NCI-H524 (cell line): ENCODE measurements at places on chromosomes 4 and X.
A peak's percentile ranks its signal among the peaks of the same experiment; 100 is the strongest.

- DNase-seq: no peak
Observed at GRCh38 chr4:71533121-71533520, 194.3 kb downstream of the SLC4A4 start.

DNA sequence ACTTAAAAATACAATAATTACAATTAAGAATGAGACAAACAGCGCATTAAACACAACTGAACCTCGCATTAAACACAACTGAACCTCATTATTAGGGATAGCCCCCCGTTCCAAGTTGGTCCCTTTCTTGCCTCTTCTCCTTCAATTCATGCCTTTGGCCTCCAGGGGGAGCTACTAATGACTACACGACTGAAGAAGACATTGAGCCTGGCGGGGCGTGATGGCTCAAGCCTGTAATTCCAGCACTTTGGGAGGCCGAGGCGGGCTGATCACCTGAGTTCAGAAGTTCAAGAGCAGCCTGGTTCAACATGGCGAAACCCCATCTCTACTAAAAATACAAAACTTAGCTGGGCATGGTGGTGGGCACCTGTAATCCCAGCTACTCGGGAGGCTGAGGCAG lies 56.4 kb upstream of the NWD2 start:
- no peak for DNase-seq

DNA sequence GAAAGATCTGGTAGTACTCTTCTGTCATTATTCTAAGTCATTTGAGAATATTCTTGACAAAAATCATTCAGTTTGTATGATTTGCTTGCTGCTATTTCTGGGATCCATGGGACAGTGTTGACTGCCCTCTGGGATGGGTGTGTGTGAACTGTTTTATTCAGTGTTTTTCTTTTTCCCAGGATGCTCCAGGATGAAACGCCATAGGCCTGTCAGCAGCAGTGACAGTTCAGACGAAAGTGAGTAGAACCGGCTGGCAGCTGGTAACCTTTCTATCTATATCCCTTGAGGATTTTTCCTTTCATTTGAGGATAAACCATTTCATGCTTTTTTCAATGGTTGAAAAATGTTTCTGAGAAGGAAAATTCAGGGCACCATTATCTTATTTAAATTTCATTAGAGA lies 72.5 kb downstream of the JADE3 start:
- DNase-seq: no peak

- DNase-seq: peak; percentile 33
Observed at GRCh38 chrX:81120936-81121371, 80.8 kb downstream of the HMGN5 start.

GRCh38 chr4:6942238-6942800 lies 32.7 kb downstream of the TBC1D14 start:
- no peak for DNase-seq

DNA sequence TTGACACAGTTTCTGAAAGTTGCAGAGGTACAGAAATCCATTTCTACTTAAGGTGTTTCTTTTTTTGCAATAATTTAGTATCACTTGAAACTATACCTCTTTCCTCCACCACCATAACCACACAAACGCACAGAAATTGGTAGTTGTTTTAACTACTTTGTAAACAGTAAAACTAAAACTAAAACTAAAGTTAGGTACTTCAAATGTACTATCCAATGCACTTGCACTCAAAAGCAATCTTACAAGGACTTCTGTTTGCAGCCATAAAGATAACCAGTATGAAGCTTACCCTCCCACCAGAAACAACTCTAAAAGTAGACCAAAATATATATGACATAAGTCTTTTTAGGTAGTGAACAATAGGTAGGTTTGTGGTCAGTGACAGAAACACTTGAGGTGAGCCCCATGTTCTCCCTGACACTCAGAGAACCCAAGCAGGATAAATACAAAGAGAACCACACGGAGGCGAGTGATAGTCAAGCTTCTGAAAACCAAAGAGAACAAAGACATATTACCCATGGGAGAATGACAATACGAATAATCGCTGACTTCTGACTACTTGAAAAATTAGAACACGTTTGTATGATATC lies 72.2 kb upstream of the VBP1 start:
- DNase-seq: no peak

DNA sequence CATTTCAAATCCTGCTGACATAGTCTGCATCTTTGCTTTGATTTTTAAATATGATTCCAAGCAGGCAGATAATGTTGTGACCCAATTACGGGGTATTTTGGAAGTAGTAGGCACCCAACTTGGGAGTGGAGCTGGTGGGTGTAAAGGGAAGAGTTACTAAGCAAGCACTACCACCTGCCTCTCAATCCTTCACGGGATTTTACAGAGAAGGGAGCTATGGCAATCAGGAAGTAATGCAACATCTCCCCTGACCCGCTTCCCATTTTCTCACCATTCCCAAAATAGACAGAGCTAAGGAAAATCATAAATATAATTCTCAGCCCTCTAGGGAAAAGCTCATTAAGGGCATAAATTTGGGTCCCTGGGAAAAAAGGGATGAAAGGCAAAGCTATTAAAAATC lies 9.2 kb downstream of the APBB2 start:
- no peak for DNase-seq

GRCh38 chr4:81914623-81915022 lies 442.9 kb upstream of the RASGEF1B start:
- no peak for DNase-seq

DNA sequence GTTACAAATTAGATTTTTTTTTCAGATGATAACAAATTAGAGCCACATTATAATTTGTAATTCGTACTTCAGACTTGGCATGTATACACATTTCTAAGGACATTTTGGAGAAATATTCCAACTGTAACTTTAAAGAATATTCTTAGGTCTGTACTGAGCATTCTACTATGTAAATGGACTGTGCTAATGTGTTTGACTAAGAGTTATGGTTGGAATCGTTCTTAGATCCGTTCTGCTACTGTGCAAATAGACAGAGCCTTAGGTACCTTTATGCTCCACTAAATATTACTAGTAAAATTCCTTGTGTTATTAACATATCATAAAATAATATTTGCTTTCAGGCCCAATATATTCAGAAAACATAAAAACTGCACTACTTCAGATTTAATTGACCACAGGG lies 1180.0 kb upstream of the TENM3 start:
- no peak for DNase-seq

- no peak for DNase-seq
Observed at GRCh38 chr4:182192511-182193181, 50.6 kb upstream of the TENM3 start.

GRCh38 chr4:56129431-56129861 lies 180.7 kb downstream of the CEP135 start:
- DNase-seq: no peak

GRCh38 chr4:46442963-46443362 lies 53.0 kb upstream of the GABRA2 start:
- no peak for DNase-seq

DNA sequence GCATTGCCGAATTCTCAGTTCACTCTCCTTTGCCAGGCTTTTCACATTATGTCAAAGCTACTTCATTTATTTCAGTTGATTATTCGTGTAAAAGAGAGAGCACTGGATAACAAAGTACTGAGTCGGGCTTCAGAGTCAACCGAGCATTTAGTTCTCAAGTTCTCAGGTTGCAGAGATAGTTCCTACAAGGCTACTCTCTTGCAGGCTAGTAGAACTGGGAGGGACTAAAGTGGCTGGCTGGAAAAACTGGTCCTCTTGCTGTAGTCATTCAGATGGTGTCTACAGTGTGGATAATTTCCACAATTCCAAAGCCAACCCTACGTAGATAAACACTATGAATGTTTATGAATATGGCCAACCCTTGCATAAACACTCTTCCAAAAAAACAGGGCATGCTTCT lies 4.6 kb upstream of the CCNG2 start:
- DNase-seq: no peak

- DNase-seq: no peak
Observed at GRCh38 chrX:54530357-54530900, 410 bp downstream of the GNL3L start.

GRCh38 chr4:114250439-114250891 lies 271.0 kb upstream of the ARSJ start:
- no peak for DNase-seq

GRCh38 chrX:17441965-17442364 lies 67.0 kb downstream of the NHS start:
- DNase-seq: no peak

DNA sequence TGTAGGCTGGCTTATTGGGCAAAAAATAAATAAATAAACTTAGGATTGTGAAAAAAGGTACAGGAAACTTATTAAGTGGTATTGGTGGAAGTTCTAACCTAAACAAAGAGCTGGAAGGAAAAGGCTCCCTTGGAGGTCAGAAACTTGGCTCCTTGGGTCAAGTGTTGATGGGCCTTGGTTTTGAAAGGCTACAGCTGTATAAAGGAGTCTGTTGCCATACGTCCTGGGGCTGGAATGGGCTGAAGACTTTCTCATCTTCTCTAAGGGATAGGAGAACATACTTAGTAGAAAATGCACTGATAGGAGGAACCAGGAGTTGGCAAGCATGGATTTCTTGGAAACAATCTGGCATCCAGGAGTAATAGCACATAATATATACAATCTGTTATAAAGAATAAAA lies 56.6 kb downstream of the PDLIM5 start:
- DNase-seq: no peak

- peak; percentile 65 for DNase-seq
Observed at GRCh38 chrX:71095981-71096759, 519 bp downstream of the FOXO4 start.

DNA sequence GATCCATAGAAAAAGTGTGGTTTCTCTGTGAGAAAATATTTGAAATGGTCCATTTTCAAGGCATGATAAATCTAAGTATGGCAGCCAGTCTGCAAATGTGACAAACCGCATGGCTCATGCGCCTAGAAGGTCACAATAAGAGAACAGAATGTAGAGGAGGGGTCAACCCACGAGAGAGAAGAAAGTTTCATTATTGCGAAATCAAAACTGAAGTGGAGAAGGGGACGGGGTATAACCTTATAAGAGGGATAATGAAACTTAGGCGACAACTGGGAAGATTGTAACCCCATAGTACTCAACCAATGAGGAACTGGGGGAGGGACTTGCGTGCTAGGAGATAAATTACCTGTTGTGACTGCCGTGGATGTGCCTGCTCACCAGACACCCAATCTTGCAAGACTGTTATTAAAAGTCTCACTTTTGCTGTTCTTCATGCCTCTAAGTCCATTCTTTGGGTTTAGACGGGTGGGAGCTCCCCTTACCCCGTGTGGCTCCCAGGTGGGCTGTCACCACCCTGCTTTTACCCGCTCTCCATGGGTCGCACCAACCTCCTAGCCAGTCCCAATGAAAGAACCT lies 21.3 kb upstream of the ZCCHC4 start:
- no peak for DNase-seq

DNA sequence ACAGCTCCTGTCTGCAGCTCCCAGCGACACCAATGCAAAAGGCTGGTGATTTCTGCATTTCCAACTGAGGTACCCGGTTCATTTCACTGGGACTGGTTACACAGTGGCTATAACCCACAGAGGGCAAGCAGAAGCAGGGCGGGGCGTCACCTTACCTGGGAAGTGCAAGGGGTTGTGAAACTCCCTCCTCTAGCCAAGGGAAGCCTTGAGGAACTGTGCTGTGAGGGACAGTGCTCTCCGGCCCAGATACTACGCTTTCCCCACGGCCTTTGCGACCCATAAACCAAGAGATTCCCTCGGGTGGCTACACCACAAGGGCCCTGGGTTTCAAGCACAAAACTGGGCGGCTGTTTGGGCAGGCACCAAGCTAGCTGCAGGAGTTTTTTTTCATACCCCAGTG lies 218.9 kb downstream of the PPP3CA start:
- no peak for DNase-seq

- no peak for DNase-seq
Observed at GRCh38 chr4:165700855-165701254, 172.2 kb upstream of the TLL1 start.

DNA sequence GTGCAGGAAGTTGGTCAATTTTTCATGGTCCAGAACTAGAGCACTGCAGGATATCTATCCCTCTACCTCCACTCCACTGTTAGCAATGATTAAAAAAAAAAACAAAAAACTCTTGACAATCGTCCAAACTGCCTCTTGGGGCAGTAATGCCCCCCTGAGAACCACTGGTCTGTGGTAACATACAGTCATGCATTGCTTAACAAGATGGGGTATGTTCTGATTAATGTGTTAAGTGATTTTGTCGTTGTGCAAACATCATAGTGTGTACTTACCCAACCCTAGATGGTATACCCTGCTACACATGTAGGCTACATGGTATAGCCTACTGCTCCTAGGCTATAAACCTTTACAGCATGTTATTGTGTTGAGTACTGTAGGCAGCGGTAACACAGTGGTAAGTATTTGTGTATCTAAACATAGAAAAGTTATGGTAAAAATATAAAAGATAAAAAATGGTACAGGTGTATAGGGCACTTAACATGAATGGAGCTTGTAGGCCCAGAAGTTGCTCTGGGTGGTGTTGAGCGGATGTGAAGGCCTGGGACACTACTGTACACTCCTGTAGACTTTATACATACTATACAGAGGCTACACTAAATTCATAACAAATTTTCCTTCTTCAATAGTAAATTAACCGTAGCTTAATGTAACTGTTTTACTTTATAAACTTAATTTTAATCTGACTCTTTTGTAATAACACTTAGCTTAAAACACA lies 34.1 kb downstream of the ART3 start:
- peak; percentile 3 for DNase-seq

- no peak for DNase-seq
Observed at GRCh38 chrX:103240155-103240554, 14.8 kb downstream of the TCEAL8 start.

DNA sequence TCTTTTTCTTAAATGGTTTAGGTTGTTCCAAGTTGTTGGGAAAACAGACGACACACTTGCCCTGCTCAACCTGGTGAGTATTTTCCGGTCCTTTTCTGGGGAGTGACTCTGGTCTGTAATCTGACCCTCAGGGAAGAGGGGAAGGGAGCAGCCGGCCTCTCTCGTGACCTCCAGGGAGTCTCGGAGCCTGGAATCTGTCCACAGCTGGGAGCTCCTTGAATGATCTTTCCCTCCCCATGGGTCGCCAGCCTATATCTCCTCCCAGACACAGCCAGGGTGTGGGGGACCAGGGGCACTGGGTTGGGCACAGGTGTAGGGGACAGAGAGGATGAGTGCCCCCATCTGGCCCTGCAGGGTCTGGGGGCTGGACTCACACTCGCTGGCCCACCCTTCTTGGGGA lies 18.9 kb downstream of the TMEM175 start:
- DNase-seq: no peak

- no peak for DNase-seq
Observed at GRCh38 chr4:13844740-13845139, 217.2 kb upstream of the BOD1L1 start.

DNA sequence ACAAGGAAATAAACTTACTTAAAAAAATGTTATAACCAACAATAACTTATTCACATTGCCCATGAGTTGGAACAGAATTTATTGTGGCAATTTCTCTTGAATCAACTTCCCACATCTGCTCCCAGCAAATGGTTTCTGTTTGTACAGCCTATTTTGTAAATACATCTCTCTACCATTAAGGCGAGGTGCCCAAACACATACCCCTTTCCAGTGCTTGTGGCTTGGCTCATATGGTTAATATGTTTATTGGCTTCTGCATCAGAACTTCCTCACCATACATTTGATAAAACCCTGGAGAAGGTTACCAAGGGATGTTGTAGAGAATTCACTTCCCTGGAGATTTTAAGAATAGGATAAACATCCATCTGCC lies 207.1 kb downstream of the SOWAHB start:
- no peak for DNase-seq

GRCh38 chr4:98555798-98556445 lies 102.5 kb downstream of the TSPAN5 start:
- DNase-seq: no peak

GRCh38 chr4:101337688-101338087 lies 9.6 kb downstream of the PPP3CA start:
- DNase-seq: no peak
